ENCODE measurements at places on chromosomes 16 and 17. TPM values are rescaled to one million over a fixed set of nuclear protein-coding genes. Genes with fewer than 3 reads are reported as not detected.
A peak's percentile ranks its signal among the peaks of the same experiment; 100 is the strongest.

DNA sequence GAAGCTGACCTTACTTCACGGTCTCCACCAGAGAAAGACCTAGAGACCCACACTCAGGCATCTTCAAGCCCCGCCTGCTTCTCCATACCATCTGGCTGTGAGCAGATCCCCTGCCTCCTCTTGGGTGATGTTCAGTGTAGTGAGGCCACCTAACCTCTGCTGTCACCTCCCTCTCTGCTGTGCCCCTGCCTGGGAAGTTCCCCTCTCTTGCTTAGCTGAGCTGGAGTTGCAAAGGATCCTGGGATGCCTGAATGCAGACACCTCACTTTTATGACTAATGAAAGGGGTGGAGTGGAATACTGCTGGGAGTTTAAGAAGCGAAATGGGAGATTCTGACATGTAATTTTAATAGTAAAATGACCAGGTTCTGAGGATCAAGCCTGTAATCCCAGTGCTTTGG is 5.8 kb downstream of the IRX3 start:
- no peak for DNase-seq

DNA sequence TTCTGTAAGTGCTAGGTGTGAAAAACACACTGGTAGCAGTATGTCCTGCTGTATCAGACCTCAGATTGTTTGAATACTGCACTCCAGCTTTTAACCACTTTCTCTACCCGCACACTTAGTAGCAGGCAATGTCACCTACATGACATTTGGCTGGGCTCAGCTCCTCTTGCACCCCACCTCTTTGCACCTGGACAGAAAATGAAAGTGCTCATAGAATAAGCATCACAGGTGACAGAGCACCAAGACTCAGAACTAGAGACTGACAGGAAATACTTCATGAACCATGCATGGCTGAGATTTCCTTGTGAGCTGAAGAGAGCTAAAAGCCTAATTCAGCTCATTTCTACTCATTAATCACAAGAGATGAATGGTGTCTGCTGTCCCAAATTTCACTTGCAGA is 1014.2 kb upstream of the CDH8 start:
- no peak for DNase-seq

- no peak for DNase-seq
These were observed 193.5 kb downstream of the WWOX start for GRCh38 chr16:78292844-78293380.

DNA sequence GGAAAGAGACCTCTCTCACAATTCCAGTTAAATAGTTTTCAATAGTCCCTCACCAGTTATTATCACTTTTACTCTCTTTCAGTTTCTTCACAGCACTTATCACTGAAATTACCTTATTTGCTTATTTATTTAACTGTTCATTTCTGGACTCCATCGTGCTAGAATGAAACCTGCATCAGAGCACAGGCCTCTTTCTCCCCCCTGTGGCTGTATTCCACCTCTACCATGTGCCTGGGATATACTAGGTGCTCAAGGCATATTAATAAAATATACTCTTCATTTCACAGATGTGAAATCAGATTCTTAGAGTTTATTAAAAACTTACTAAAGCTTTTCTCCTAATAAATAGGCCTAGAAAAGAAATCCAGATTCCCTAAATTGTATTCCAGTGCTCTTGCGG is 308.9 kb upstream of the MON1B start:
- DNase-seq: peak; percentile 31

DNA sequence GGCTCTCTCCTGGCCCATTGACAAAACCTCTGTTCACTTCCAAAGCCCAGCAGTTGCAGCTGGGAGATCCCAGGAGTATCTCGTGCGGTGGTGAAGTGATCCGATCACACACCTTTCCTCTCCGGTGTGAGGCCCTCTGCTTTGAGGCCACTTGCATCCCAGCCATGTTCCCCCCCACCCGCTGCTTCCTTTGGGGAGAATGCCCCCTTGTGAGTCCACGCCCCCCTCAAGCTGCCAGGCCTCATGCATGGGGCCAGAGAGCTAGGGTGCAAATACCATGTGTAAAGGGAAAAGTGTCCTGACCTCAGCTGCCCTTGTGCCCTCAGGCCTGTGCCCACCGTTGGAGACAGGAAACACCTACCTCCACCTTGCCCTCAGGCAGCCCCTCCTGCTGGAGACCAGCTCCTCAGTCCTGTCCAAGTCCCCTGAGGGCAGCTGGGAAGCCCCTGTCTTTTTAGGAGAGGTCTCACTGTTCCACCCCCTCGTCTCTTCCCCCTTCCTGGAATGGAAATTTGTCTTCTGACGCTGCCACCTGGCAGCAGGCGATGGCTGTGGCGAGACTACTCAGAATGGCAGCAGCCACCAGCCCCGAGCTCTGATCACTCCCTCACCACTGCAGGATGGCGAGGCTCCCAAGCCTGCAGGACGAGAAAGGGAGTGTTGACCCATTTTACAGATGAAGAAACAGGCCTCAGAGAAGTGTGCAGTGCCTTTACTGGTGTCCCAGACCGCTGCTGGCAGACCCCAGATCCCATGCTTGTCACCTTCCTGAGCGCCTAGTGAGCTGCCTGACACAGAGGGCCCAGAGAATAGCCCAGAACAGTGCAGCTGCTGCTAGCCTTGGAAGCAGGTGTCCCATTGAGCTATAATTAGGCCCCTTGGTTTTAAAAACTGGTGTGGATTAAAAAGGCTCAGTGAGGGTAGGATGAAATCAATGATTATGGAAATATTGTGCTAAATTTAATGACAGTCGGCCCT is 120.6 kb upstream of the CACNG5 start:
- no peak for DNase-seq

- peak; percentile 58 for DNase-seq
These were observed 41.8 kb downstream of the BRD7 start for GRCh38 chr16:50326835-50327465.

GRCh38 chr17:17180741-17181525 is 25.2 kb downstream of the PLD6 start:
- DNase-seq: no peak

The TIMP2 gene
- total RNA-seq: 62.5 TPM

The TBC1D3B gene
- 4.3 TPM for total RNA-seq

Data from PC-3 (cell line).